ENCODE measurements at places on chromosomes 4 and X. TPM values are rescaled to one million over a fixed set of nuclear protein-coding genes. Genes with fewer than 3 reads are reported as not detected.

NEUROG2 gene
- total RNA-seq, result not detected

STBD1 gene
- 0.63 TPM for total RNA-seq

ARHGEF6 gene
- 52.7 TPM for total RNA-seq

MAPK10 gene
- not detected for total RNA-seq

MAGEC2 gene
- total RNA-seq, result not detected

TCEANC gene
- 1.9 TPM for total RNA-seq

CLCN4 gene
- not detected for total RNA-seq

UGT2A1 gene
- not detected for total RNA-seq

LEF1 gene
- 111 TPM for total RNA-seq

NHSL2 gene
- 0.97 TPM for total RNA-seq

ARMCX1 gene
- 1.4 TPM for total RNA-seq

CT47B1 gene
- not detected for total RNA-seq

RAB33A gene
- total RNA-seq, result 30.1 TPM

NUDT11 gene
- total RNA-seq, result 2.8 TPM

MGAT4D gene
- not detected for total RNA-seq

SYNPO2 gene
- total RNA-seq, result 0.12 TPM

ELOVL6 gene
- total RNA-seq, result 8.5 TPM

NCAPG gene
- 76.7 TPM for total RNA-seq

JADE1 gene
- 25.4 TPM for total RNA-seq

PRR32 gene
- not detected for total RNA-seq

TBC1D25 gene
- 16.2 TPM for total RNA-seq

TAF7L gene
- total RNA-seq, result not detected

DUSP21 gene
- total RNA-seq, result not detected

BMPR1B gene
- total RNA-seq, result not detected

KLB gene
- not detected for total RNA-seq

SPANXN3 gene
- total RNA-seq, result not detected

GAGE12H gene
- not detected for total RNA-seq

TRPC3 gene
- total RNA-seq, result 1.6 TPM

ASMTL gene
- 65.2 TPM for total RNA-seq

NPY2R gene
- total RNA-seq, result not detected

PLAC8 gene
- total RNA-seq, result 17.9 TPM

HS3ST1 gene
- total RNA-seq, result not detected

TCEAL9 gene
- total RNA-seq, result 2.3 TPM

SSX4B gene
- total RNA-seq, result not detected

EDA gene
- 3.3 TPM for total RNA-seq

F8A2 gene
- not detected for total RNA-seq

FHIP1A gene
- 0.45 TPM for total RNA-seq

GLRA3 gene
- not detected for total RNA-seq

HTRA3 gene
- not detected for total RNA-seq

TMEM150C gene
- total RNA-seq, result not detected

HOPX gene
- 126 TPM for total RNA-seq
